ENCODE measurements at places on chromosomes 3 and 15.

DNA sequence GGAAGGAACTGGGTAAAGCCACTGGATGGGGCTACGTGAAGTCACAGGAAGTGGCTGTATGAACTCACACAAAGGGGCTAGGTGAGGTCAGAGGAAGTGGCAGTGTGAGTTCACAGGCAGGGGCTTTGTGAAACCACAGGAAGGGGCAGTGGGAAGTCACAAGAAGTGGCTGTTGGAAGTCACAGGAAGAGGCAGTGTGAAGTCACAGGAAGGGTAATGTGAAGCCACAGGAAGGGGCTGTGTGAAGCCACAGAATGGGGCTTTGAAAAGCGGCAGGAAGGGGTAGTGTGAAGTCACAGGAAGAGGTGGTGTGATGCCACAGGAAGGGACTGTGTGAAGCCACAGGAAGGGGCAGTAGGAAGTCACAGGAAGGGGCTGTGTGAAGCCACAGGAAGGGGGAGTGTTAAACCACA lies 34.6 kb downstream of the GASK1A start:
- H3K27ac ChIP-seq = no peak overlapping the region
- H3K4me1 ChIP-seq = no peaks in the 10 kb centered on the region
- no peaks in the 10 kb centered on the region for H3K36me3 ChIP-seq
- H3K27me3 ChIP-seq = peaks cover 2% of the 10 kb centered on the region
- no peak overlapping the region for H3K4me3 ChIP-seq
- no peak for DNase-seq

DNA sequence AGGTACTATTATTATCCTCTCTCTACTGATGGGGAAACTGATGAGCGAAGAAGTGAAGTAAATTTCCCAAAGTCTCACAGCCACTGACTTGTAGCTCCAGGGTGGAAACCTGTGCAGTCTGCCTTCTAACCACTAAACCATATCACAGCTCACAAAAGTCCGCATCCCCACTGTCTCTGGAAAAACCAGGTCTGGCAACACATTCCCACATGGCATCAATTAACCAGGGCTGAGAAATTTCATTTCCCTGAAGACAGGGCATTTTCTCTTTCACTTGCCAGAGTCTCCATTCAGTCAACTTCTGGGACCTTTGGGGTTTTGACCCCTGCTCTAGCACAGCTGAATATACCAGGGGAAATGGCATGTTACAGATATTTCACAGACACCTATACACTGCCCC lies 26.5 kb downstream of the FBXO40 start:
- no peaks in the 10 kb centered on the region for H3K4me1 ChIP-seq
- no peaks in the 10 kb centered on the region for H3K36me3 ChIP-seq
- DNase-seq = no peak
- H3K27ac ChIP-seq = no peak overlapping the region
- peaks cover 4% of the 10 kb centered on the region for H3K27me3 ChIP-seq
- no peak overlapping the region for H3K4me3 ChIP-seq

- H3K36me3 ChIP-seq = no peaks in the 10 kb centered on the region
- DNase-seq = no peak
- no peak overlapping the region for H3K27ac ChIP-seq
Observed at GRCh38 chr3:7410782-7411181, 549.9 kb downstream of the GRM7 start.

DNA sequence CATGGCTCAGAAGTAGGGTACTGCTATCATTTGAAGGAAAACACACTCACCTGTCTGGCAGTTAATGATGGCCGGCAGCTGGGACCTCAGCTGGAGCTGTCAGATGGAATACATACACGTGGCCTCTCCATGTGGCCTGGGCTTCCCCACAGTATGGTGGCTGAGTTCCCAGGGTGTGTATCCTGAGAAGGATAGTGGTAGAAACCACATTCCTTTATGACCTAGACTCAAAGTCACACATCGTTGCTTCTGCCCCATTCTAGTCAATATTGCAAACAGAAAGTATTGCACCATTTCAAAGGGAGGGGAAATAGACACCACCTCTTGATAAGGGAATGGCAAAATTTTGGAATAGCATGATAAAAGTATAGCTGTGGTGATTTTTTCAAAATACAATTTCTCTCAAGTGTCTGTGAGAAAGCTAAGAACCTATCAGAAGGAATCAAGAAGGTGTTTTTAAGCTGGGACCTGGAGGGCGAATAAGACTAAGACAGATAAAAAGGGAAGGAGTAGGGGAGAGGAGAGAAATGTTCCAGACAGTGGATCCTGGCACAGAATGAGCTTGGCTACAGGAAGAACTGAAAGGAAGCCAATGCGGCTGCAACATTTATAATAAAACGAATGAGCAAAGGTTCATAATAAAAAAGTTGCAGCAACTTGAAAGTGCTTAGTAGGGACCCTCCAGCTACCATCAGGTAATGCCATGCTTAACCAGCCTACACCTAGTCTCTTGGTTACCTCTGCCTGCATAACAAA lies 40.1 kb upstream of the GALNT15 start:
- no peak overlapping the region for H3K4me3 ChIP-seq
- no peak overlapping the region for H3K27ac ChIP-seq
- no peaks in the 10 kb centered on the region for H3K4me1 ChIP-seq
- no peak for DNase-seq
- peaks cover 2% of the 10 kb centered on the region for H3K27me3 ChIP-seq

DNA sequence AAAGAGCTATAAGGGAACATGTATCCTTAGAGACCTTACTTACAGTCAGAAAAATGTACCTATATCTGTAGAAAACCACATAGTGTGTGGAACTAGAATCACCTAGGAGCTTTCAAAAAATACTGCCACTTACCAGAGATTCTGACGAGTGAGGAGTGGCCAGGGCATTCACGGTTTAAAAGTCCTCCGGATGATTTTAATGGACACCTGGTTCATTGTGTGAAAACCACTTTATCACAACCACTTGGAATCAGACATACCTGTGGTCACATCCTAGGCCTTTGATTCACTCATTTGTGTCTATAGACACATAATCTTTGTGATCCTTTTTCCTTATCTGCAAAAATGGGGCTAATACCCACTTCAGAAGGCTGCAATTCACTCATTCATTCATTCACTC lies 159.8 kb downstream of the MBNL1 start:
- no peaks in the 10 kb centered on the region for H3K27me3 ChIP-seq
- no peak for DNase-seq
- H3K4me3 ChIP-seq = no peak overlapping the region

DNA sequence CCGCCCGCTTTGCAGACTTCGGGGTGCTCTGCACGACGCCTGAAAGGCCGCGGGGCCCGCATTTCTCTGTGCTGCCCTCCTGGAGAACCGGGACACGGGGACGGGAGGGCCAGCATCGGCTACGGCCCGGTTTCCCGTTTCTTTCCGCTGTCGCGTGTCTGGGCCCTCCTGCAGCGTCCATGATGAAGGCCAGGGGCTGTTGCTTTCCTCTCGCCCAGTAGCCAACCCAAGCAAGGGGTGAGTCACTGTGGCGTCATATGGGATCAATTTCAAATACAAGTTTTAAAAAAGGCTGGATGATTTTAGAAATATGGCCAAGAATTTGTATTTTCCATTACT lies 435 bp downstream of the SLC35G2 start:
- peaks cover 25% of the 10 kb centered on the region for H3K27me3 ChIP-seq
- peak; percentile 12 for DNase-seq
- H3K4me3 ChIP-seq = peak overlapping the region; percentile 85
- peaks cover 4% of the 10 kb centered on the region for H3K36me3 ChIP-seq
- H3K27ac ChIP-seq = no peak overlapping the region
- peaks cover 18% of the 10 kb centered on the region for H3K4me1 ChIP-seq

DNA sequence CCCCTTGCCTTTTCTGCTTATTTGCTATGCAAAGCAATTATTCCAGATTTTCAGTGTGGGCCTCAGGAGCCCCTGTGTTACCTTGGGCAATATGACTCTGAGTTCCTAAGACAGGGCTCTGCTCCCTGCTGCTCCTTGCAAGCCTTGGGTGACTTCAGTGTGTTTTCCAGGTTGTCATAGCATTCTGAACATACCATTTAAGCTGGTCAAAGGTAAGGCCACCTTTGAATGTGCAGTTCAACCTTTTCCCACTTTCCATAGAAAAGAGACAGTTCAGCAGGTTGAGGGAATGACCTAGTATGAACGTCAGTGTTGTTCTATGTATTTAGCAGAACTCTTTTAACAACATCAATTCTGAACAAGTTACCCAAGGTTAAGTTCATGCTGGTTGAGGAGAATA lies 302.2 kb downstream of the PTPRG start:
- H3K27ac ChIP-seq = no peak overlapping the region
- H3K27me3 ChIP-seq = no peaks in the 10 kb centered on the region
- H3K4me1 ChIP-seq = peaks cover 4% of the 10 kb centered on the region
- H3K4me3 ChIP-seq = no peak overlapping the region

DNA sequence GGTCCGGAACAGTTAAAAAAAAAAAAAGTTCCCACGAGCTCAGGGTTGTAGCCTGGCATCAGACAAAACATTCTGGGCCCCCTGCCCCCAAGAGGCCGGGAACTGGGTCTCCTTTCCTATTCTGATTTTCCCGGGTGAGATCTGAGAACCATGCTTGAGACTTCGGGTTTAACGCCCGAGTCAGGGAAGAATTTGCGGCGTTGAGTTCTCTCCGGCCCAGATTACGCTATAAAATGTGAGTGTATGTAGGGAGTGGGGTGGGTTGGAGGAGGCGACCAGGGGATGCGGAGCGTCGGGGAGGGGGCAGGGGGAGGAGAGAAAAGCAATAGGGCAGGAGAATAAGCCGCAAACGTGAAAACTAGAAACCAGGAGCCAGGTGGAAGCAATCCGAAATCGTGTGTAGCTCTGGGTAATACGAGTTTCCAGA lies 2.7 kb downstream of the ZIC1 start:
- peaks cover 22% of the 10 kb centered on the region for H3K27me3 ChIP-seq
- DNase-seq = no peak
- H3K27ac ChIP-seq = no peak overlapping the region
- H3K4me3 ChIP-seq = no peak overlapping the region

- H3K36me3 ChIP-seq = peaks cover under 1% of the 10 kb centered on the region
- no peak for DNase-seq
- H3K27ac ChIP-seq = no peak overlapping the region
- no peaks in the 10 kb centered on the region for H3K4me1 ChIP-seq
- no peaks in the 10 kb centered on the region for H3K27me3 ChIP-seq
- H3K4me3 ChIP-seq = no peak overlapping the region
Observed at GRCh38 chr3:113638910-113639309, 57.5 kb downstream of the USF3 start.

DNA sequence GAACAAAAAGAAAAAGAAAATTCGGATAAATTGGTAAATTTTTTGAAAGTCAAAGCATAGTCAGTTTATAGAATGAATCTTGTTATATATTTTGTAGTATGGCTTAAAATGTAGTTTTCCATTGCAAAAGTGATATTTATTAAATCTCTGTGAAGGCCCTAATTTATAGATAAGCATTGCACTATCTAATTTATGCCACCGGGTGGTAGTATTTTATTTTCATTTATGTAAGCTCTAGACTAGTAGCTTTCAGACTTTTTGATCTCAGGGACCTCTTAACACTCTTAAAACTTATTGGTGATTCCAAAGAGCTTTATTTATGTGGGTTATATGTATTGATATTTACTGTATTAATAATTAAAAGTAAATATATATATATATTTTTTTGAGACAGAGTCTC lies 133.9 kb upstream of the LRRFIP2 start:
- peaks cover 13% of the 10 kb centered on the region for H3K36me3 ChIP-seq
- no peaks in the 10 kb centered on the region for H3K27me3 ChIP-seq
- no peak overlapping the region for H3K4me3 ChIP-seq
- no peak for DNase-seq

DNA sequence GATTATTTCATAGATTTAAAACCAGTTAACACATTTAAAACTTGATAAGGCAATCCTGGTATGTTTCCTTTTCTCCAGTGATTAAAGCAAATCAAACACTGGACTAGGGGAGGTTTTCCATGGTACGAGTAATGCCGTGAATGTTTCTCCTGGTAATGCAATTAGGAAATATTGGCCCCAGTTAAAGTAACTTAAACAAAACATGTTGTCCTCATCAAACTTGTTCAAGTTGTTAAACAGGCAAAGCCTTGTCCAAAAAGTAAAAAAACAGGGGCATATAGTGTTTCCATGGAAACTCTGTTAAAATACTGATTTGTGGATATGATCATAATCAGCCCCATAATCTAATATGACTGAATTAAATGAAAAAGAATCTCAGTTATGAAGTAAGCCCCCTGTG lies 13.1 kb upstream of the LRTM1 start:
- no peak overlapping the region for H3K27ac ChIP-seq
- no peak for DNase-seq
- no peaks in the 10 kb centered on the region for H3K36me3 ChIP-seq
- H3K27me3 ChIP-seq = no peaks in the 10 kb centered on the region
- no peaks in the 10 kb centered on the region for H3K4me1 ChIP-seq

DNA sequence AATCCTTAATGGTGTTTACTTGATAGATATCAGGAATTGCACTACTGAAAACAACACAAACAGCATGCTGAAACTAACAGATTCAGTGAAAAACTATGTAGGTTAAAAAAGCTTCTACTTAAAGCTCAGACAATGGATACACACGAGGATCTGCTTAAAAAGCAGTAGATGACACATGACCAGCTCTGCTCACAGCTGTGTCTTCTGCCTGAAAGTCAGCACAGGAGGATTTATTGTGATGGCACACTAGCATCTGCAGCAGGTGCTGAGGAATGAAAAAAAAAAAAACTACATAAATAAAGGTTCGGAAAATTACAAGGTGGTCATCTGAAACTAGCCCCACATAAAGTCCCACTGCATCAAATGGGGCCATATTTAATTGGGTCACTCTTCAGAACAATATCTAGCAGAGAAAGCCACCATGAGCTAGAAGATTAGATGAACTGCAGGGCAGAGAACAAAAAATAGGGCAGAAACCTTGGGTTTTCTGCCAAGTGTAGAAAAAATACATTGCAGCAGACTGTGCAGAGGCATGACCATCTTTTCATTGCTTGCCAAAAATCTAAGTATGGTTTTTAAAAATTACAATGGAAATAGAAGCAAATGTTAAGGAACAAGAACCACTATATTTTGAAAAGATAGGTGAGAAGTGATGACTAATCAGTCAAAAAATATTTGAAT lies 13.2 kb upstream of the GOLM2 start:
- no peak overlapping the region for H3K27ac ChIP-seq
- H3K4me1 ChIP-seq = no peaks in the 10 kb centered on the region
- DNase-seq = no peak
- H3K36me3 ChIP-seq = no peaks in the 10 kb centered on the region
- peaks cover 3% of the 10 kb centered on the region for H3K27me3 ChIP-seq
- no peak overlapping the region for H3K4me3 ChIP-seq

DNA sequence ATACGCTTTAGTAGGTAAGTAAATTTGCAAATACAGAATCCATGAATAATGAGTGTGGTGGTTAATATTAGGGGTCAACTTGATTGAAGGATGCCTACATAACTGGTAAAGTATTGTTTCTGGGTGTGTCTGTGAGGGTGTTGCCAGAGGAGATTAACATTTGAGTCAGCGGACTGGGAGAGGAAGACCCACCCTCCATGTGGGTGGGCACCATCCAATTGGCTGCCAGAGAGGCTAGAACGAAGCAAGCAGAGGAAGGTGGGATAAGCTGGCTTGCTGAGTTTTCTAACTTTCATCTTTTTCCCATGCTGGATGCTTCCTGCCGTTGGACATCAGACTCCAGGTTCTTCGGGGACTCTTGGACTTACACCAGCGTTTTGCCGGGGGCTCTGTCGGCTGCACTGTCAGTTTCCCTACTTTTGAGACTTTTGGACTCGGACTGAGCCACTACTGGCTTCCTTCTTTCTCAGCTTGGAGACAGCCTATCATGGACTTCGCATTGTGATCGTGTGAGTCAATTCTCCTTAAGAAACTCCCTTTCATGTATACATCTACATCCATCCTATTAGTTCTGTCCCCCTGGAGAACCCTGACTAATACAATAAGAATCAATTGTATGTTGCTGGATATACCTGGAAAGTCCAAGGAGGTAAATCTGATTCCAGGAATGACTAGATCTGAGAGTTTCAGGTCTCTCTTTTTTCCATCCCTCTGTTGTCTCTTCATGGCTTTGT lies 25.8 kb upstream of the NEDD4 start:
- no peak for DNase-seq
- peaks cover 5% of the 10 kb centered on the region for H3K36me3 ChIP-seq
- H3K27me3 ChIP-seq = peaks cover 12% of the 10 kb centered on the region
- no peak overlapping the region for H3K27ac ChIP-seq
- peaks cover 2% of the 10 kb centered on the region for H3K4me1 ChIP-seq

Measured in memory B cell (primary cell).